NCI-H2029 (cell line): ENCODE measurements at places on chromosomes 2 and 18.

DNA sequence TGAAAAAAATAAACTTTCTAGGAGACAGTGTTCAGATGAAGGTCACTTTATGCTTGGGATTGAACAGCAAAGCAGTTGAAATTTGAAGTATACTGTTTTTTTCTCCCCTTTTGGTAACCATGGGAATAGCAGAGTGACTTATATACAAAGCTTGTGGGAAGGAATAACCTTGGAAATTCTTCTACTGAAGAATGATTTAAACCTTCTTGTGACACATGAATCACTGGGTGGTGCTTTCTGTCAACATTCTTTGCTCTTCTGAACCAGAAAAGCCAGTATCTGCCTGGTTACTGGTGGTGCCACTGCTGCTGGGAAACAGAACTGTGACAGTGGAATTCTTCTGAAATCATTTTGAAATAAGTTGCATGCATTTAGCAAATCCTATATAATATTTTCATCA lies 39.4 kb upstream of the RND3 start:
- DNase-seq = no peak

DNA sequence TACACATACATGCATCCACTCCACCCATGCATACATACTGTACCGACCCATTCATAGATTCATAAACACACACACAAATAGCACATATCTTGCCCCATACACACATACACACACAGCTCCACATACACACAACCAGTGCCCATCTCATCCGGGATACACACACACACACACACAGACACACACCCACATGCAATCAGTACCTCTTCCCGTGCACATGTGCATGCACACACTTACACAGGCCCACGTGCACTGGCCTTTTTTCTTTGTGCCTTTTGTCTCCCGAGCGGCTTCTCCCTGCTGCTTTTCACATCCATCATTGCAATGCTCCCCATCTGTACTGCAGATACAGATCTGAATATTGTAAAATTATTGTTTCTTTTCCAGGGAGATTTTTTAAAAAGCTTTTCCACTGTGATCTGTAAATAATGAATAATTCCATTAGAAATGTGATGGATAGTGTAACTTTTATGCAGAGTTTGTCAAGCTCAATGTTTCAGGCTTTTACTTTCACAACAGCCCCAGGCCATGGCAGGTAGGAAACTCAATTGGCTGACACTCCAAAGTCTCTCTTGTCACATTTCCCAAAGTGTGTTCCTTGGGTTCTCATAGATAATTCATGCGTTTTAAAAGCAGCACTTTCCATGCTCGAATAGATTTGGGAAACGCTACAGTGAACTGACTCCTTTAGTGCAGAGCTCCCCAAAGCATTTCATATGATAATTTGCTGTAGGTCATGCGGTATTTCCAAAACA lies 393.5 kb downstream of the CTNNA2 start:
- no peak for DNase-seq

- no peak for DNase-seq
Measured at GRCh38 chr2:46831869-46832265, 83.7 kb downstream of the MCFD2 start.

- no peak for DNase-seq
Measured at GRCh38 chr2:182852801-182853200, 13.6 kb downstream of the FRZB start.

GRCh38 chr18:8654503-8655451 lies 45.5 kb downstream of the RAB12 start:
- no peak for DNase-seq

GRCh38 chr2:63866009-63866709 lies 24.5 kb downstream of the UGP2 start:
- DNase-seq = no peak

GRCh38 chr2:36693825-36694224 lies 2.7 kb upstream of the VIT start:
- DNase-seq = no peak

DNA sequence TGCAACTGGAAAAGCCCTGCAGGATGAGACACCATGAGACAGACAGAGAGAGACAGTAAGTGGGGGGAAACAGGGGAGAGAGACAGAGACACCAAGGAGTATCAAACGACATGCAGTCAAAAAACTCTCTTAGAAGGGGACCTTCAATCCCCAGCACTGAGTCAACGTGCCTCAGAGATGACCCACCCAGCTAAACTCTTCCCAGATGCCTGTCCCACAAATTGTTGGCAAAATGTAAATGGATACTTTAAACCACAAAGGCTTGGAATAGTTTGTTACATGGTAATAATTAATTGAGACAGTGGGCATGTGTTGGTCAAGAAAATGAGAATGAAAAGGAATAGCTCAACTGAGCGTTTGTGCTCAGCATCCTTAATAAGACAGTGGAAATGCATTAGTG lies 98.3 kb downstream of the GRB14 start:
- DNase-seq = no peak

- no peak for DNase-seq
Measured at GRCh38 chr2:237222601-237223041, 136.9 kb downstream of the COPS8 start.

- no peak for DNase-seq
Measured at GRCh38 chr2:88538362-88538917, 85.9 kb upstream of the FOXI3 start.
